Activated T-helper 2 cell treated with anti-CD3 and anti-CD28 coated beads, Interferon-gamma antibody, Interleukin-2, Interleukin-4, amounts not matched to agents 10 μg/mL and 5 μg/mL and 100 μg/mL, durations not matched to agents 14 hours and 24 hours and 36 hours (primary cell): ENCODE measurements at places on chromosomes 3 and 15.

DNA sequence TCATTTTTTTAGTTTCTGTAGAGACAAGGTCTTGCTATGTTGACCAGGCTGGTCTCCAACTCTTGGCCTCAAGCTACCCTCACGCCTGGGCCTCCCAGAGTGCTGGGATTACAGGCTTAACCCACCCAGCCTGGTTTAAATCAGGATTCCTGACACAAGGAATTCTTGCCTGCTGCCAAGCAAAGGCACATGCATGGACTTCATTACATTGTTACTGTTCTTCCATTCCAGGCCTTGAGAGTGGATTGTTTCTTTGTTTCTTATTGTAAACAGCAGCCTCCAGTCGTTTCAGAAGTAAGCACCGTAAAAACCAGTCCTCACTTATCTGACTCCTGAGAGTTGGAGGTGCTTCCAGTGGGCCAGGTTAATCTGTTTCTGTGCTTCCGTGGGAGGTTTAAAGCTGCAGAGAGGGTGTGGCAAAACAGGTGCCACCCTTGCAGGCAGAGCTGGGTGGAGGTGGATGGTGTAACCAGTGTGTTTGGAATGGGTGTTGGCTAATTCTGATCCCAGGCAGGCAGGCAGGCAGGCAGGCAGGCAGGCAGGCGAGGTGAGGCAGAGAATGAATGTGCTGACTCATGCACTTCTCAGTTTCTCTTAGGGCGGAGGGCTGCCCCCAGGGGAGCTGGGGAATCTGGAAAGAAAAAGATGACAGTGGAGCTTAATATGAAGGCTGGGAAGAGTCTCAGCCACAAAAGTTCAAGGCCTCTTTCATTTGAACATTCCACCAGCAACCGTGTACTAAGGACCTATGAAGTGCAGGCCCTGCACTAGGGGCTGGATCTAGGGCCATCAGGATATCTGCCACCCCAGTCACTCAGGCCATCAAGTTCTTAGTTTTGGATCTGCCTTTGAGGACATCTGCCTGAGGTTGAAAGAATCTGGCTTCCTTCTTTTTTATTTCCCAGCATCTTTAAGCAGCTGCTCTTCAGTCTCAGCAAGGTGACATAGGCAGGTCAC lies 37.0 kb upstream of the CDCP1 start:
- DNase-seq: no peak

- DNase-seq: no peak
Observed at GRCh38 chr3:169026543-169027182, 636.8 kb downstream of the MECOM start.

- DNase-seq: no peak
Observed at GRCh38 chr3:81695302-81695701, 66.1 kb downstream of the GBE1 start.

GRCh38 chr3:15403965-15404364 lies 23.4 kb downstream of the METTL6 start:
- DNase-seq: no peak

GRCh38 chr3:126959921-126960603 lies 22.9 kb upstream of the PLXNA1 start:
- DNase-seq: no peak

DNA sequence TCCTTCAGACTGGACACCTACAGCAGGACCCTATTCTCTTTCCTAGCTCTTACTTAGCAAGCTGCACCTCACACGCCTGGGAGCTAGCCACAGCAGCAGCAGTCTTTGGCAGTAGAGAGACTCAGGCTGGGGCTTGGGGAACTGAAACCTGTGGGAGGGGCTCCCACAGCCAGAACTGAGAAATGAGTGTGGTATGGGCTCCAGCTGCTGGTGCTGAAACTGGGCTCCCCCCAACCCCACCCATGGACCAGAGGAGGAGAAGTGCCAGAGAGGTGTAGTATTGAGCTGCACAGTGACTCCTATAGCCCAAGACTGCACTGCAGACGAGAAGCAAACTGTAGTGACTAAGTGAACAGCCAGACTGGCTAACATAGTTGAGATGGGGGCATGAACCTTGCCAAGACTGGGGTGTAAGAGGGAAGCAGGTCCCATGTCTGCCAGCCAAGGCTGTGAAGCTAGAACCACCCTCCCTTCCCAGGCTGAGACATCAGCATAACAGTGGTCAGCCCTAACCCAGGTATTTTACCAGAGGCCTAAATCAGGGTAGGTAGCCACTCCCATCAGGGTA lies 62.5 kb downstream of the MYO5A start:
- DNase-seq: peak; percentile 48

DNA sequence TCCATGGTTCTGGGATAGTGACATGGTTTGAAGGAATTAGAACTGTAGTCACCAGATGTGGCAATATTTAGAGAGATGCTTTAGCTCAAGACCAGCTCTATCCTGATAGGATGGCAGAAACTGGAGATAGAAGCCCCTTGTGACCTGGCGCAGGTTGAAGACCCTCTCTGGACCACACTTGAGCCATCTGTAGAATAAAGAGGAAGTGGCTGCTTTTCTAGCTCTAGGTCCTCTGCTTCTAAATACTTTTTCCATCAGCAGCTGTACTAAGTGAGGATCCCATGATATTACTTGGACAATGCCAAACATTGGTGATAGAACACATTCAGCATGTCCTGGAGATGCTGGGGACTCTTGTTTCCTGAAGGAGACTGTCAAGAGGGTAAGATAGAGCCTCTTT lies 172.6 kb downstream of the PDCD6IP start:
- DNase-seq: no peak

GRCh38 chr15:65869954-65870871 lies 922 bp downstream of the RAB11A start:
- peak; percentile 25 for DNase-seq

- DNase-seq: no peak
Observed at GRCh38 chr3:186967686-186968085, 37.4 kb downstream of the ST6GAL1 start.

DNA sequence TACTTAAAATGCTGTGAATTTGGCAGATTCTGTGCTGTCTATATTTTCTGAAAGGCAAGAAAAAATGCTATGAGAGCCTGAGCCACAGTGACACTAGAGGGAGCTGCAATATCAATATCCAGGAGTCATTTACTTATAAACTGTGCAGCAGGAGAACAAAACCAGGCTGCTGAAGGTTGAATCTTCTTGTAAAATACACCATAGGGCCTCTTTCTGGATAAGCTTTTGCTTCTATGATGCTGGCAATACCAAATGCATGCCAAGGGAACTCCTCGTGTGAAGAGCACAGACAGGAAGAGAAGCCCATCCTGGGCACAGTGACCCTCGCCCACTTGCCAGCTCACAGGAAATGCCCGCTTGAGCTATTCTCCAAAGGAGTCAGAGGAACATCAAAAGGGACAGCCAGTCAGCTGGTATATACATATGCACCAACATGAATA lies 48.0 kb upstream of the TSPAN3 start:
- no peak for DNase-seq

GRCh38 chr3:124967964-124968363 lies 33.4 kb upstream of the MUC13 start:
- no peak for DNase-seq

- DNase-seq: no peak
Observed at GRCh38 chr3:78277801-78278200, 1237.9 kb downstream of the ROBO2 start.

- DNase-seq: no peak
Observed at GRCh38 chr3:140731440-140732119, 53.7 kb downstream of the TRIM42 start.

GRCh38 chr3:186025161-186025560 lies 83.7 kb downstream of the ETV5 start:
- no peak for DNase-seq

- DNase-seq: no peak
Observed at GRCh38 chr3:191889756-191890155, 428.8 kb downstream of the PYDC2 start.

- no peak for DNase-seq
Observed at GRCh38 chr15:92503889-92504288, 110.2 kb downstream of the ST8SIA2 start.

DNA sequence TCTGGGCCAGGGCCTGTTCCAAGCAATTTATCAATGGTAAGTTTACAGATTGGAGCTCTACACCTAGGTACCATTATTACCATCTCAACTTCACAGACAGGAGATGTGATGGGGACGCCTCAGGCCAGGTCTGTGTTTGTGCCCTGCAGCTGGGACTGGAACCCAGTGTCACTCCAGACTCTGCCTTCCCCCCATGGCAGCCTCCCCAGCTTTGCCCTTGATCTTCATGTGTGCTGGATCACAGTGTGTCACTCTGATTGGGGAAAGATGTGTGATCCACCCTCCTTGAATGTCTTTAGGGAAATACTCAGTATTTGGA lies 59.6 kb downstream of the MGLL start:
- DNase-seq: no peak

GRCh38 chr15:55739641-55740040 lies 3.3 kb downstream of the PRTG start:
- DNase-seq: no peak

DNA sequence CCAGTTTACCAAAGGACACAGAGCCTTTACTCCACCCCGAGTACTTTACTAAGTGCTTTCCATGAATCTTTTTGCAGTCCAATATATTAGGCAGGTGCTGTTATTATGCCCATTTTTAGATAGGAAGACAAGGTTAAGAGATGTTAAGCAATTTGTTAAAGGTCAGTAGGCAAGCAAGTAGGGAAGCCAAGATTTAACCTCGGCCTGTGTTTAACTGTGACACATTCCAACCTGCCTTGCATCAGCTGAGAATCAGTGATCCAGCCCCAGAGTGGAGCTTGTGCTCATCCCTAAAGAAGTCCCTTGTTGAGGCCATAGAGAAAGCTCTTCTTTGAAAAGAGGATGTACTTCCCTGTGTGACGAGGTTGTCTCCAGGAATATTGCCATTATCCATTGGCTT lies 51.3 kb upstream of the C15orf61 start:
- no peak for DNase-seq

- no peak for DNase-seq
Observed at GRCh38 chr3:20105513-20106280, 65.5 kb downstream of the KAT2B start.

- DNase-seq: no peak
Observed at GRCh38 chr3:64104006-64104405, 80.7 kb upstream of the PSMD6 start.

DNA sequence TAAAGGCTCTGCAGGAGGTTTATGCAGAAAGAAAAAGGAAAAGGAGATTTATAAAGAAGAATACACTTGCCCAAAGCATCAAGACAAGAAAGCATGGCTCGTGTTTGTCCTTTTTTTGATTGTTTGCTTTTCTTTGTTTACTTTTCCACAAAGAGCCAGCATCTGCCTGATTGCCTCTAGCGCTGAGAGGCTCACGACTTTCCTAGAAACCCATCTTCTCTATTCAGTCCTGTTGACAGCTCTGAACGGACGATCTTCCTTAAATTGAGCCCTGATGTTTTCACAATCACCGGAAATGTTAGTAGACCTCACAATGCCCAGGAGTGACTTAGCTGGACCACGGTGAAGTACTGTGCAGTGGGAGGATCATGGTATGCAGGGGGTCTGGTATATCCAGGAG lies 12.4 kb downstream of the GP5 start:
- DNase-seq: no peak

DNA sequence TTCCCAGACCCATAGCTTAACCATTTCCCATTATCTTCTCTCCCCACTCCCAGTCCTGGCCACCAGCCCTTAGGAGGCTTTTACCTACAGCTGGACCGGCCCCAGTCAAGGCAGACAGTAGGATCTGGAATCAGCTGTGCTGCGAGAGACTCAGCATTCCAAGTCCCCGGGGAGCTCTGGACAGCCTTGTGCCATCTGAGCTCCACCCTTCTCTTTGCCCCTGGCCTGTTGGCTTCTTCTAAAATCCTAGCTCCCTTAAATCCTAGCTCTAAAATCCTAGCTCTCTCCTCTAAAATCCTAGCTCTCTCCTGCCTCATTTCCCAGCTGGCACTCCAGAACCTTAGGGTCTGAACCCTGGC lies 21.3 kb downstream of the MEGF11 start:
- no peak for DNase-seq

DNA sequence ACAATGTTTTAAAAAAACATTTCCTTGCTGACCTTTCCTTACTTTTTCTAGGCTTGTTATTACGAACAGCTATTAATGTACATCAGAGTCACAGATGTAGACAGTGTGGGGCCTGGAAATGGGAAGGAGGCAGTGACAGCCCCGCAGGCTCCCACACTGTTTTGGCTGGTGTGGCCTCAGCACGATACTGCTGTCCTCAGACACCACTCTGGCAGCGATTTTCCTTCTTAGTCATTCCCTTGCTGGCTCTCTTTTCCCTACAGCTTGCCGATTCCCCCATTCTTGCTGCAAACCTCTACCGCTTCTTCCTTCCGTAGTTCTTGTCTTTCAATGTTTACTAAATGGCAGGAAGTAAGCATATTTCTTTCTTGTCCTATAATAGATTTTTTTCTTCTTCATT lies 113.1 kb downstream of the ABI3BP start:
- DNase-seq: no peak

DNA sequence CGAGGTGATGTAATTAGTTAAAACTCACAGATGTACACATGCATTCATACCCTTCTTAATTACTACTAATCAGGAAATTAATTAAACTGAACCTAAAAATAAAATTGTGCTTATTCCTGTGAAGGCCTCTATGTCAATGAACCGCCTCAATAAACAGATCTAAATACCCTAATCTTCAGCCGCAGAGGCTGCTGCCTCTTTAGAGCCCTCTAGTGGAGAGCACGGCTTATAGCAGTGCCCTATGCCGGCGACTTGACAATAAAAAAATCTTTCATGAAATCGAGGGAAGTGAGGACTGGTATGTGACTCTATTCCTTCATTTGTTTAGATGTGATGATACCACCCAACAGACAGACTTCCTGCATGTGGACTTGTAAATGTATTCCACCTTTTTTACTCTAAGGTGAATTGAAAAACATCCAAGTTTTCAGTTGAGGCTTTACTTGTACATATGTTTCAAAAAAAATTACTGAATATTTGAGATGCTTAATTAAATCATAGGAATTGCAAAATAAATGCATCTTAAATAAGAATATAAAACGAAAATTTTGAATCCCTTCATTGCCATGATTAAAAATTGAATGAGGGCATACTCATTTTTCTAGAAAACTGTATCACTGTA lies 8.3 kb upstream of the EPHA3 start:
- peak; percentile 9 for DNase-seq
